Common myeloid progenitor, CD34-positive (primary cell): ENCODE measurements at places on chromosomes 11 and 22.

- peak; percentile 43 for DNase-seq
Observed at GRCh38 chr11:31397239-31397834, 27.7 kb downstream of the DNAJC24 start.

- DNase-seq: no peak
Observed at GRCh38 chr22:38078046-38078840, 5.7 kb downstream of the SLC16A8 start.

- no peak for DNase-seq
Observed at GRCh38 chr22:20256551-20257211, 11.4 kb downstream of the RTN4R start.

- no peak for DNase-seq
Observed at GRCh38 chr11:126733685-126734084, 266.9 kb downstream of the KIRREL3 start.

- no peak for DNase-seq
Observed at GRCh38 chr22:38415046-38415445, 40.0 kb downstream of the KCNJ4 start.

DNA sequence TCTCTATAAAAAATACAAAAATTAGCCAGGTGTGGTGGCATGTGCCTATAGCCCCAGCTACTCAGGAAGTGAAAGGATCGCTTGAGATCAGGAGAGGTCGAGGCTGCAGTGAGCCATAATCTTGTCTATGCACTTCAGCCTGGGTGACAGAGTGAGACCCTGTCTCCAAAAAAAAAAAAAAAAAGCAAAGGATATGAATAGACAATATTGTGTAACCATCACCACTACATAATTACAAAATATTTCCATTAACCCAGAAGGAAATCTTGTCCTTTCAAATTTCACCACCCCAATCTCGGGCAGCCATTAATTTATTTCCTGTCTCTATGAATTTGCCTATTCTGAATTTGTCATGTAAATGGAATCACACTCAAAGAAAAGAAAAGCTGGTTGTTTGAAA lies 21.2 kb downstream of the RSF1 start:
- DNase-seq: no peak

- no peak for DNase-seq
Observed at GRCh38 chr11:133041928-133042882, 490.1 kb downstream of the OPCML start.

- DNase-seq: no peak
Observed at GRCh38 chr22:28910569-28911303, 27.4 kb downstream of the ZNRF3 start.

DNA sequence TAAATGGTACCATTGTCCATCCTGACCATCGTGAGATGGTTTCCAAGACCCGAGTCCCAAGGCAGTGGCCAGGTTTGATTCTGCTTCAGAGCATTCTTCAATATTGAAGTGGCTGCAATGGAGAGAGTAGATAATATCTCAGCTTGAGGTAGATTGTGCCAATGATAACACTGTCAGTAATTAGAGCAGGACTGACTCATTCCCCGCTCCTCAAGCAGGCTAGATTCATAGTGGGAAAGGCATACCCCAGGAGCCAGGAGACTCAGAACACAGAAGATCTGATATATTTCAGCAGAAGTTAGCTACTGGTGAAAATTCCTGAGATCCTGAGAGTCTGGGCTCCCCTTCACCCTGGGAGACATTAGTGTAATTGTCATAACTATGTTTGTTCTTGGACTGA lies 55.6 kb upstream of the LARGE1 start:
- no peak for DNase-seq

GRCh38 chr11:64848214-64848825 lies 3.9 kb upstream of the CDC42BPG start:
- no peak for DNase-seq

DNA sequence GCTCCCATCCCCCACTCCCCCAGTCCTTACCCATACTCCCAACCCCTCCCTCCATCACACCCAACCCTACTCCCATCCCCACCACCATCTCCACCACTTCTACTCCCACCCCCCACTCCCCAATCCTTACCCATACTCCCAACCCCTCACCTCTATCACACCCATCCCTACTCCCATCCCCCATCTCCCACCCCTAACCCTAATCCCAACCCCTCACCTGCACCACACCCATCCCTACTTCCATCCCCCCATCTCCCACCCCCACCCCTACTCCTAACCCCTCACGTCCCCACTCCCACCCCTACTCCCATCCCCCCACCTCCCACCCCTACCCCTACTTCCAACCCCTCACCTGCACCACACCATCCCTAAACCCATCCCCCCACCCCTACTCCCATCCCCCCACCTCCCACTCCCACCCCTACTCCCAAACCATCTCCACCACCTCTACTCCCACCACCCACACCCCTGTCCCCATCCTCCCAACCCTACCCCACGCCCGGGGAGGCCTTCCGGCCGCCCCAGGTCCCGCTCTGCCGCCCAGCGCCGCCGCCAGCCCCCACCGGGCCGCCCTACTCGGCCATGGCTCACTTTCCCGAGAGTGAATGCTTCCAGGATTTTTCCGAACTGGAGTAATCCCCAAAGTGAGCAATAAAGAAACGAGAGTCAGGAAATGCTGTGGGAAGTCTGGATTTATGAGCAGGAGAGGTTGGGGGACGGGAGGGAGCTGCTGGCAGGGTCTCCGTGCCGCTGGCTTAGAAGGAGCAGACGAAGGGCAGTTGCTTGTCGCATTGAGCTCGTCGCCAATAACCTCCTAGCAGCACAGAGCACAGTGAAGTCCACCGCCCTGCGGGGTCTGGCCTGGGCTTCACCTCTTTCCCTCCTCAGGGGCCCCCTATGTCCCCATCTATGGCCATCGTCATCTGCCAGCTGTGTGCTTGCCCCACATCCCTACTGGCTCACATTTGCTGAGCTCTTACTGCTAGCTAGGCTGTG lies 4.6 kb downstream of the PRG3 start:
- no peak for DNase-seq

GRCh38 chr22:32206774-32207758 lies 2.2 kb upstream of the RFPL2 start:
- peak; percentile 66 for DNase-seq

DNA sequence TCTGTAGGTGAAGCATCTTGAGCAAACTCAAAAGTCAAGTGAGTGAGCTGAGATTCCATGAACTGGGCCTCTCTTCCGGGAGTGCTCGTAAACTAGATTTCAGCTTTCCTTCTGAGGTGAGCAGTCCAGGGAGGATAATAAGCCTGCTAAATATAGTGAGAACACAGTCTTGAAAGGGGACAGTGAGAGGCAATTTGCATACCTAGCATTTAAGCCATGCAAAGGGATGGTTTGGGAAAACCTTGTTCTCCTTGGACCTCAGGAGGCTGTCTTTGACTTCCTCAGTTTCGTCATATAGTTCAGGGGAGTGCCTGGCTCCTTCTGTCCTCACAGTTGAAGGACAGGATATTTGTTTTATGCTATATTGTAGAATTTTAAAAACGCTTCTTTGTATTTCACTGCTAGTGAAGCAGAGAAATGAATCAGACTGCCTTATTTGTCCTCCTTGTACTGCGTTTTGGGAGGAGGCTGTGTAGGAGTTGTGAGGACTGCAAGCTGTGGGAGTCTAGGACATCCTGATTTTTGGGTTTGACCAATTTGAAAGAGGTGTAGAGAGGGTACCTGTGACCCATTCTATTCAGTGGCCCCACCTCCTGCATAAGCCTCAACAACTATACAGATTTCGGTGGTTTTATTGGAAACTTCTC lies 11.0 kb upstream of the SORL1-AS1 start:
- no peak for DNase-seq

DNA sequence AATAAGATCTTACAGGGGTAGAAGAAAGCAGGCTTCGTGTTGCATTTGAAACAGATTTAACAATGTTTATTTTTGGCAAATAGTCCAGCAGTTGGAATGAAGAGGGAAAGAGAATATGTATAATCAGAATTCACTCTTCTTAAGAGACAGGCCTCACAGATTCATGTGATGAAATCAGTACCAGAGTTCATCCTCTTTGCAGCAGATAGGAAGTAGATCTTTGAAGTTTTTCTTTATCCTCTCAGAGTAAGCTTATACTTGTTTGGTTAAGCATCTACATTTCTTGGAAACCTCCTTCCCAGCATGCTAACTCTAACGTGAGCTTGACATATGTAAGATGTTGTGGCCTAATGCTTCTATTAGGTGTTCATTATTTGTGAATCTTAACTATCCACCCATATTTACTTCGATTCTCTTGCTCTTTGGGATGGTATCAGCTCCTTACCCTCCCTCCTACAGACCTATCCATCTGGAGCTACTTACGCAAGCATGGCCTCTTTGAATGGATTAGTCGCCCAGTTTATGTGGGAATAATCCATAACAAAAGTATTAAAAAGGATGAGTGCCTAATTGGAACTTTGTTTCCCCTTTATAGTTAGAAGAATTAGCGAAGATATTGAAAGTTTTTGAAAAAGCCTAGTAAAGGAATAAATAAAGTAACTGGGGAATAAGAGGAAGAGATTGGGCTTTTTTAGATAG lies 80.1 kb downstream of the PRMT3 start:
- no peak for DNase-seq
